ENCODE measurements at places on chromosomes 1 and 21.
A peak's percentile ranks its signal among the peaks of the same experiment; 100 is the strongest.

DNA sequence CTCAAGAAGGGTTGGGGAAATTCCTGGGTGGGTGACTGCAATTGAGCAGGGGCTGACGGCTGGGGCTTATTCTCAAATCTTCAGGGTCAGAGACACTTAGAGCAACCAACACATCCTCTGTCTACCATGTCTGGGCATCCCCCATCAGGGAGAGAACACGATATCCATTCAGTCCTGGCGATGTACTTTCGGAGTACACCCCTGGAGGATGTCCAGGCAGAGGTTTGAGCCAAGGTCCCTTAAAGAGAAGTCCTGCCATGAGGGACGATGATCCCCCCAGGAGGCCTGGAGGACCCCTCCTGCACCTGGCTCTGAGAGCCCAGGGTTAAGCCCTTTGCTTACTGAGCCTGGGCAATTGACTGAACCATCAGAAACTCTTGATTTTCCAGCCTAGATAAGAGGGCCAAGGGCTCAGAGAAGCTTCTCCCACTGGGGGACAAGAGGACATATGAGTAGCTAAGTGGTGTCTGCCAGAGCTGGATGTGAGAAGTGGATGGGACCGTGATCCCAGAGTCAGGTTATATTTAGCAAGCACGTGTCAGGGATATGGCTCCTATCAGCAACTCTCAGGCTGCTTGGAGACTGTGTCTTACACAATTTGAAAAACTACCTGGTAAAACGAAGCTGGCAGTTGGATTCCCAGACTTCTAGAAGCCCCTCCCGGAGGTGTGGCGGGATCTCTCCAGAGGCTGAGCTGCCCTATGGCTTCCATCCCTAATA, 253.3 kb upstream of the VAMP3 start:
- no peak for DNase-seq

DNA sequence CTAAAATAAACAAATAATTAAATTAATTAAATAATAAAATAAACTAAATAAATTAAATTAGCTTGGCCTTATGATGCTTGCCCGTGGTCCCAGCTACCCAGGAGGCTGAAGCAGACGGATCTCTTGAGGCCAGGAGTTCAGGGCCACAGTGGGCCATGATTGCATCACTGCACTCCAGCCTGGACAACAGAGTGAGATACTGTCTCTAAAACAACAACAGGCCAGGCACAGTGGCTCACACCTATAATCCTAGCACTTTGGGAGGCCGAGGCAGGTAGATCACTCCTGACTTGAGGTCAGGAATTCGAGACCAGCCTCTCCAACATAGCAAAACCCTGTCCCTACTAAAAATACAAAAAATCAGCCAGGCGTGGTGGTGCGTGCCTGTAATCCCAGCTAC, 12.2 kb upstream of the PINK1 start:
- DNase-seq, result no peak

DNA sequence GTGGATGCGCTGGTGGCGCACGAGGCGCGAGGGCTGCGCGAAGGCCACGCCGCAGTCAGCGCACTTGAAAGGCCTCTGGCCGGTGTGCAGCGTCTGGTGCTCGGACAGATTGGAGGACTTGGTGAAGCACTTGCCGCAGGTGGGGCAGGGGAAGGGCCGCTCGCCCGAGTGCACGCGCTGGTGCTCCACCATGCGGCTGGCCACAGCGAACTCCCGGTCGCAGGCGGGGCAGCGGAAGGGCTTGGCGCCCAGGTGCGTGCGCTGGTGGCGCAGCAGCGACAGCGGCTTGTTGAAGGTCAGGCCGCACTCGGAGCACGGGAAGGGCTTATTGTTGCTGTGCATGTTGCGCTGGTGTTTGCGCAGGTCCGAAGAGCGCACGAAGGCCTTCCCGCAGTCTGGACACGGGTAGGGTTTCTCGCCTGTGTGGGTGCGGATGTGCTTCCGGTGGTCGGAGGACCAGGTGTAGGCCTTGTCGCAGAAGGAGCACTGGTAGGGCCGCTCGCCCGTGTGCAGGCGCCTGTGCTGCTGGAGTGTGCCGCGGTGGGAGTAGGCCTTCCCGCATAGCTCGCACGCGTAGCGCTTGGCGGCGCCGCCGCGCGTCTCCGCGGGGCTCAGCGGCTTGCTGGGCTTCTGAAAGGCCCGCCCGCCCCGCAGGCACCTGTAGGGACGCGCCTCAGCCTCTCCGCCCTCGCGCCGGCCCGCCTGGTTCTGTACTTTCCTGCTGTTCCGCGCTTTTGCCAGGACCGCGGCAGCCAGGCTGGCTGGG, 4.7 kb downstream of the ZNF648 start:
- no peak for DNase-seq

GRCh38 chr1:81197591-81197990, 603.1 kb upstream of the ADGRL2 start:
- DNase-seq, result peak; percentile 98

DNA sequence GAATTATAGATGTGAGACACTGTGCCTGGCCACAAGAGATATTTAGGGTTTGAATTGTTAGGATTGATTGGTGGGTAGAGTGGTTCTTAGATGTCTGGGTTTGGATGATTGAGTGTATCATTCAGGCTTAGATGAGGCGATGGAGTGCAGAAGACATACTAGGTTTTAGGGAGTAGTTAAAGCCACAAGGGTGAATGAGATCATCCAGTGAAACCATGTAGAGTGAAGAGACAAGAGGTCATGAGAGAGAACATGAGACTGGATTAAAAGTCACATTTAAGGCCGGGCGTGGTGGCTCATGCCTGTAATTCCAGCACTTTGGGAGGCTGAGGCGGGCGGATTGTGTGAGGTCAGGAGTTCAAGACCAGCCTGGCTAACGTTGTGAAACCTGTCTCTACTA, 37.2 kb downstream of the ZFYVE9 start:
- no peak for DNase-seq

DNA sequence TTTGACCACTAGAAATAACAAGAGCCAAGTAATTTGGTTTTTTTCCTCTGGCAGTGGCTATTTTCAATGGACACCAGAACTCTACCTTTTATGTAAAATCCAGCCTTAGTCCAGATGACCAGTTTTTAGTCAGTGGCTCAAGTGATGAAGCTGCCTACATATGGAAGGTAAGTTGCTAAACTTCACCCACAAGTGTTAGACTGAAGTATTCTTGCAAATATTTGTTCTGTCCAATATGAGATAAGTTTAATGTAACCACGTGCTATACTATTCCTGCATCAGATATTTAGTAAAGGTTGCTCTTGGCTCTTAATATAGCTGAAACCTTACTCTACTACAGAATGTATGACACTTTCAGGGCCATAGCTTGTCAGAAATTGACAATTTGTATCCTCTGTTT, 36.5 kb downstream of the DTL start:
- no peak for DNase-seq

DNA sequence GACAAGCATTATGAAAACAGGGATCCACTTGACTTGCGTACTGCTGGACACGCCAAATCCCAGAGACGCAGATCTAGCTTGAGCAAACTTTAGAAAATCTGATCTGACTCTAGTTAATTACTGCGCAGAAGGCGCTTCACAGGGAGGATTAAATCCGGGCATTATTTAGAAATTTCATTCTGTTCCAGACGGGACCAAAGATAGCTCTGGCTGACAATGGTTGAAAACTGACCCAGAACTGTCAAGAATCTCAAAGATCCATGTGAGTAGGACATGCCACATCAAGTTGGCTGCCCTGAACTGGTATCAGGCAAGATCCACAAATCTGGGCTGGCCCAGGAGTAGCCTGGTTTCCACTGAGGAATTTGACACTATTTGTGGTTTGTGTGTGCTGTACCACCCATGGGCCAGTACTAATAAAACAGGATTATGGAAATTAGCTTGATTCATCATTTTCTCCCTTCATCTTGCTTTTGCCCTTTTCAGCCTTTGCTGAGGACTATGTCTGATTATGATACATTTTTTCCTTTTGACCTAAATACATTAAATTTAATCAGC, 171.0 kb downstream of the VAV3 start:
- DNase-seq, result no peak

DNA sequence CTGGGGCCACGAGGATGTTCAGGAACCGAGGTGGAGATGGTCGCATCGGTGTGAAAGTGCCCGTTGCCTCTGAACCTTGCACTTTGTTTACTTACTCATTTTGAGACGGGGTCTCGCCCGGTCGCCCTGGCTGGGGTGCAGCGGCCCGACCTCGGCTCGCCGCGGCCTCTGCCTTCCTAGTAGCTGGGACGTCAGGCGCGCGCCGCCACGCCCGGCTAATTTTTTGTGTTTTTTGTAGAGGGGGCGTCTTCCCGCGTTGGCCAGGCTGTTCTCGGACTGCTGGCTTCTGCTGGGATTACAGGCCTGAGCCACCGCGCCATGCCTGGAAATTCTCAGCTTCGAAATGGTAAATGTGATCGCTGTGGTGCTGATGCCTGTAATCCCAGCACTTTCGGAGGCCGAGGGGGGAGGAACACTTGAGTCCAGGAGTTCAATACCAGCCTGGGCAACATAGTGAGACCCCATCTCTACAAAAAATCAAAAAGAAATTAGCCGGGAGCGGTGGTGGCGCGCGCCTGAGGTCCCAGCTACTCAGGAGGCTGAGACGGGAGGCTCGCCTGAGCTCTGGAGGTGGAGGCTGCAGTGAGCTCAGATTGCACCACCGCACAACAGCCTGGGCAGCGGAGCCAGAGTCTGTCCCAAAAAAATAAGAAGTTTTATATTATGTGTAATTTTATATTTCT, 684 bp upstream of the MRPL20 start:
- DNase-seq, result no peak

- DNase-seq, result no peak
These were observed 11.2 kb downstream of the PUM1 start for GRCh38 chr1:31054349-31054748.

DNA sequence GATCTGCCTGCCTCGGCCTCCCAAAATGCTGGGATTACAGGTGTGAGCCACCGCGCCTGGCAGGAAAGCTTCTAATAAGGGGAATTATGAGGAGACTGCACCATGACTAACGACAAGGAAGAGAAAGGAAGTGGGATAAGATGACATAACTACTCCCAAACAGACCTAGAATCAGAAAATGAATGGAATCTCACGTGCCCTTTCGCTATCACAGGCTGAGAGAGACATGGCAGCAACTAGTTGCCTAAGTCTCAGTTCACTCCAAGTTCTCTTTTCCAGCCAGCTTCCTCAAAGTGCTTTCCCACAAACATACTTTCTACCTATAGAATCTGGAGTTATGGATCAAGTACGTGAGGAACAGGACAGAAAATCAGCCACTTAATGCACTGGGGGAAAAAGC, 2.0 kb downstream of the PI4KB start:
- DNase-seq, result no peak

- no peak for DNase-seq
These were observed 60.4 kb upstream of the PSEN2 start for GRCh38 chr1:226809785-226810571.

- DNase-seq, result peak; percentile 38
These were observed 11.3 kb upstream of the RIPK4 start for GRCh38 chr21:41777951-41778815.

GRCh38 chr1:172914501-172915144, 136.1 kb downstream of the TNFSF18 start:
- no peak for DNase-seq

- DNase-seq, result no peak
These were observed 36.9 kb upstream of the EDEM3 start for GRCh38 chr1:184791550-184791900.

- DNase-seq, result no peak
These were observed 40.3 kb upstream of the CCDC27 start for GRCh38 chr1:3711780-3712451.

DNA sequence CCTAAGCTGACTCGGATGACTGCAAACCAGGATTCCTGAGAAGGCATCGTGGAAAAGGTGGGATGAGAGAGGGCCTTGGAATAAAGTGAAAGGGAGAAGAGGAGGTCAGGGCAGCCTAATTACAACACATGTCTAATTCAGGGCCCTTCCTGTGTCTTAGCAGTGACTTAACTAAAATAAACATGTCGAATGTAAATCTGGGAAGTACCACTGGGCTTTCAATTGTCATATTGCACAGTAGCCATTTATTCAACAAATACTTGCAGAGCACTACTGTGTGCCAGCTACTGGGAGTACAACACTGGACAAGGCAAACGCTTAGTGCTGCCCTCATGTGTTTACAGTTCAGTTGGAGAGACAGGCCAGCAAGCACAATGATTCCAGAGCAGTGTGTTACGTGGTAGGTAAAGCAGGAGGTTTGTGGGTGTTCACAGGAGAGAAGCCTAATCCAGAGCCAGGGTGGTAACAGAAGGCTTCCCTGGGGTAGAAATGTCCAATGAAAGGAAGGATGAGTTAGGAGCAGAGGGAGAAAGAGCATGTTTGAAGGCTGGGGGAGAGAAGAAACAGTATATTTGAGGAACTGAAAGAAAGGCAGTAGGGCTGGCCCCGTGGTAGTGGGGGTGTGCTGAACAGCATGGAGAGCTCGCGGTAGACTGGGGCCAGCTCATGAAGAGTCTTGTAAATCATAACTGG, 38.0 kb upstream of the RASAL2 start:
- DNase-seq, result no peak

DNA sequence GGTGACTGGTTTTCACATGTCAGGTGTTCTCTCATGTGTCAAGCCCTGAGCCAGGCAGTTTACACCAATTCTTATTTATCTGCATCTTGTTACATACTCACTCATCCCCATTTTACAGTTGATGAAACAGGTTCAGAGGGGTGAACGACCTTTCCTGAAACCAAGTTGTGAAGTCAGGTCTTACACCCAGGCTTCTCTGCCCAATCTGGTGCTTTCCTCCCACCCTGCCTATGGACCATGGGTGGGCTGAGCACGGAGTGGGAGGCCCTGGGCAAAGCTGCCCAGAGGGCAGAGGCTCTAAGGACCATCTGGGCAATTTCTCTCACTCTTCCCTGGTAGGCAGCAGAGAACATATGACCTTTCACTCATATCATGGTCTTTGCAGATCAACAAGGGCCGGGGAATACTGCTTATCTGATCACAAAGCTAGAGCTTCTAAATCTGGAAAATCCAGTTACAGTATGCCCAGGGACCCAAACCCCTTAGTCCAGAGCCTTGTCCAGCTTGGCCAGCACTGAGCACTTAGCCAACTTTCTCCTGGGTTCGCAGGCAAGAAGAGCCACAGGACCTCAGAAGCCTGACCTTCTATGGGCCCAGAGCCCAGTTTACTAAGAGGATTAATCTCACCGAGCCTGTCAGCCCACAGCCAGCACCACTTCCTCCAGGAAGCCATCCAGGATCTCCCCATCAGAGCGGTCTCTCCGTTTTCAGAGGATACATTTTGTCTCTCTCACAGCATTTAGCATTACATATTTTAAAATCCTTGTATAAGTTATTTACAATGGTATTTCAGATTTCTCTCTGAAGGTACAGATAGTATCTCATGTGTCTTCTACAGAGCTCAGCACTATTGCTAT, 16.0 kb upstream of the TTC39A start:
- no peak for DNase-seq

GRCh38 chr1:238061967-238062613, 171.4 kb upstream of the ZP4 start:
- peak; percentile 5 for DNase-seq

DNA sequence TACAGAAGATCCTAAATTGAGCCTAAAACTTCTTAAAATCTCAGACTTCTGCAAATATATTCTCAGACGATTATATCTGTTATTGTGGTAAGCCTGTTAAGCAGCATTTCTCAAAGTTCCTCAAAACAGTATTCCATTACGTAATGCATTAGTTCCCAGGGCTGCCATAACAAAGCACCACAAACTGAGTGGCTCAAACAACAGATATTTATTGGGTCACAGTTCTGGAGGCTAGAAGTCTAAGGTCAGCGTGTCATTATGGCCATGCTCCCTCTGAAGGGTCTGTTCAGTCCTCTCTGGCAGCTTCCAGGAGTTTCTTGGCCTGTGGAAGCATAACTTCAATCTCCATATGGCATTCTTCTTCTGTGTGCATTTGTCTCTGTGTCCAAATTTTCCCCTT, 103.5 kb upstream of the ST6GALNAC5 start:
- no peak for DNase-seq

- DNase-seq, result no peak
These were observed 35.1 kb downstream of the YARS1 start for GRCh38 chr1:32782086-32782485.

GRCh38 chr1:198671136-198671535, 32.3 kb downstream of the PTPRC start:
- no peak for DNase-seq

Measured in NCI-H446 treated with DMSO at 0.1 percent for 48 hours (cell line).